NCI-H146 (cell line): ENCODE measurements at places on chromosomes 7 and 10.

- DNase-seq, result no peak
Observed at GRCh38 chr10:92830478-92831389, 17.6 kb upstream of the EXOC6 start.

DNA sequence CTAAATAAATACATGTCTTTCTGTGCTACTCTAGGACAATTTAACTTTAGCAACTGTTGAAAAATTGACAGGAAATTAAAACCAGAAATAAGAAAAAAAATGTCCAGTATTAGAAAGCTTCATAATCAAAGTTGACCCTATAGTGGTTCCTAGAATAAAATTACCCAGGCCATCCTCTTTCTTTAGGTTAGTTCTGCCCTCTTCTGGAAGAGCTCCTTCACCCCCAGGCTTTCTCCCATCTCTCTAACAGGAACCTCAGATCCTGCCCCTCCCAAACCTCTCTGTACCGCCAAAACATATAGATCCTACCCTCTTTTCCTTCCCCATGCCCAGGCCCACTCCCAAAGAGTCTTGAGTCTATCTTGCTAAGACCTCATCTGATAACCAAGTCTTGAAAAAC is 159.4 kb upstream of the CDK1 start:
- no peak for DNase-seq

DNA sequence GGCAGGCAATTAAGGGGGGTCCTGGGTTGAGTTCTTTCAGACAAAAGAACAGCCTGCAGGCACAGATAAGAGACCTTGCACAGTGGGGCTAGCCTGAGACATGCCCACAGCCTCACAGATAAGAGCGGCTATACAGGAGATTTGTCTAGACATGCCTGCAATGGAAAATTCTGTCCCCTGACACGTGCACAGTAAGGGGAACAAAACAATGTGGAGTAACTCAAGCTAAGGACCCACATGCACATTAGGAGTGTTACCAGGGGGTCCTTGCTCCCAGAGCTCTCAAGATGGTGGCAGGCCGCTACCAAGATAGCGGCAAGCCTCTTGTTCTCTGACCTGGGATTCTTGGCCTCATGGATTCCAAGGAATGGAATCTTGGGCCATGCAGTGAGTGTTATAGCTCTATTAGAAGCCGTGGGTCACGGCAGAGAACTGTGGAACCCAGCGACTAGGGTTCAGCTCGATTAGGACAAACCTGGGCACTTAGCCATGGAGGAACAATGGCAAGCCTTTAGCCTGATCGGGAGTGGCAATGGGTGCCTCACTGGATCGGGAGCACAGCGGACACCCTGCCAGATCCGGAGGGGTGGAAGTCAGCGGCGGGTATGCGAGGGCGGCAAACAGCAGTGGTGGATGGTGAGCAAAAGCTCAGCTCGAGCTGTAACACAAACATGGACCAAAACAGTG is 196.9 kb downstream of the CCSER2 start:
- DNase-seq, result peak; percentile 63

GRCh38 chr7:135753616-135754413 is 5.2 kb upstream of the FAM180A start:
- peak; percentile 18 for DNase-seq

GRCh38 chr7:43467406-43467805 is 115.5 kb upstream of the STK17A start:
- DNase-seq, result no peak

- no peak for DNase-seq
Observed at GRCh38 chr10:30759423-30759822, 129.9 kb upstream of the LYZL2 start.

GRCh38 chr7:51680594-51681399 is 364.2 kb upstream of the COBL start:
- DNase-seq, result no peak
